NCI-H1092 (cell line): ENCODE measurements at places on chromosomes 13 and 19.

- DNase-seq = no peak
These were observed 475 bp upstream of the ZC3H4 start for GRCh38 chr19:47113850-47114651.

DNA sequence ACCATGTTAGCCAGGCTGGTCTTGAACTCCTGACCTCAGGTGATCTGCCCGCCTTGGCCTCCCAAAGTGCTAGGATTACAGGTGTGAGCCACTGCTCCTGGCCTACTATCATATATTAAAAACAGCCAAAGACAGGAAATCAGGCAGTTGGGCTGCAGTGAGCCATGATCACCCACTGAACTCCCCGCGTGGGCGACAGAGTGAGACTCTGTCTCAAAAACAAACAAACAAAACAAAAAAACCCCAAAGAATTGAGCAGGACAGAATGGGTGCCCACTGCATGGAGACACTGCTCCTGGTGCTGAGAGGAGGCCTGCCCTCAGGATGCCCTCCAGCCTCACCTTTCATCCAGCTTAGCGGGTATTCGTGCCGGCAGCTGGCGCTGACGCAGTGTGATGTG is 5.2 kb upstream of the RINL start:
- DNase-seq = no peak

DNA sequence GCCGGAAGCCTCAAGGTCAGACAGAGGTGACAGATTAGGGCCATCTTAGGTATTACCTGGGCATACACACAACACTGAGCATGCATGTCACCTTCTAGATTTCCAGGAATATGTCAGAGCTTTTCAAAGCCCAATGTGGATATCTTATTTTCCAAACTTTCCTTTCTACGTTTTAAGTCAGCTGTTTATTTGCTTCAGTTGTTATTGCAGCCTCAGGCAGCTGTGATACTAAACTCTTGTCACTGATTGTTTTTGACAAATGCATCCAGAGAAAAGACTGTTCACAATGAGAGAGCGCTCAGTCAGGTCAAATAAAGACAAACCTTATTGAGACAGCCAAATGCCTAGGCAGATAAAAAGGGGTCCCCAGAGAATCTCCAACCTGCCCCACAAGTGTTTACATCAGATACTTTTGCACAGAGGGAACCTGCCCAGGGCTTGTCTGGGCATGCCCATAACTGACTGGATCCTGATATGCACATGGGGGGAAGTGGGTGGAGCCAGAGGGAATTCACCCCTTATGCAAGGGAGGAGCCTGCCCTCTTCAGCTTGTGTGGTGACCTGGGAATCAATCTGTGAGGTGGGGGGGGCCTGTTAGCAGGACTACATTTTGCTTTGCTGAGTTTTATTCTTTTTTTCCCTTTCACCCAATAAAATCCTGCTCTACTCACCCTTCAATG is 28.5 kb downstream of the MED4 start:
- DNase-seq = no peak

DNA sequence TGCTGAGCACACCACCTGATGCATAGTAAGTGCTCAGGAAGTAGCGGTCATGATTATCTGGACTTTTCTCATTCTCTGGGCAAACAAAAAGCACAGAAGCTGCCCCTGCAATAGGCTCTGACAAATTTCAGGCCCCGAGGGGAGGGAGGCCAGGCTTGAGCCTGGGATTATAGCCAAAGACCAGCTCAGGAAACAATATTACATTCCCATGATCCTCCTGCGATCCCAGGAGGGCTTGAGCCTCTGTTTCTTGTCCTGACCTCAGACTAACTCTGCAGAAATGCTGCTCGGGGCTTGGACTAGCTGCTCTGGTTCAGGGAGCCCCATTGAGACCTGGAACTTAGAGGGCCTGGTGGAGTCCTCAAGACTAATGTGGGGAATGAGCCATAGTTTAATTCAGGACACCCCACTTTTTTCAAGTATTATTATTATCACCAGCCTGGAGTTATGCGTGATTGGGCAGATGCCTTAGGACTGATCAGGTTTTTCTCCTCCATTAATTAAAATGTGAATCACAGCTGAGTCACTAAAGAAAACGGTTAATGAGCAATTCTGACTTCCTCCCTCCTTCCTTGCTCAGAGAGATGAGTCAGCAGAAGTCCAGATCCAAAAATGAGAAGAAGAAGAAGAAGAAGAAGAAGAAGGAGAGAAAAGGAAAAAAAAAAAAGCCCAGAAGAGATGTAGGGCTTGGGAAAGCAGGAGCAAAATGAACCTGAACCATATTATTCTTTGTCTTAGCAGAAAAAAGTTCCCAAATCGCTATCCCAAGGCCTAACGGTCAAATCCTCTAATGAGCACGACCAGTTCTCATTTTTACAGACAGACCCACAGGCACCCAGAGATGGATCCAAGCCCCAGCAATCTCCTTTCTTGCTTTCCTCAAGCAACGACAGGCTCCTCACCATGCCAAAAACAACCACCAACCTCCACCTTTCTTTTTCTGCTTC is 107.2 kb downstream of the CACNA1A start:
- DNase-seq = no peak

DNA sequence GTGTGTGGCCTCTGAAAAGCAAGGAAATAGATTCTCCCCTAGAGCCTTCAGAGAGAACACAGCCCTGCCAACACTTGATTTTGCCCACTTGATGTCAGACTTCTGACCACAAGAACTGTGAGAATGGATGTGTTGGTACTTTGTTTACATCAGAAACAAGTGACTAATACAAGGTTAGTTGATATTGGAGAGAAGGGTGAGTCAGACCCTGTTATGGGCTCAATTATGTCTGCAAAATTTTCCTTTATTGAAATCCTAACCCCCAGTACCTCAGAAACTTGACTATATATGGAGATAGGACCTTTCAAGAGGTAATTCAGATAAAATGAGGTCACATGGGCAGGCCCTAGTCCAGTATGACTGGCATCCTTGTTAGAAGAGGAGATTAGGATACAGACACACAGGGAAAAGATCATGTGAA is 226.7 kb downstream of the RFC3 start:
- no peak for DNase-seq

DNA sequence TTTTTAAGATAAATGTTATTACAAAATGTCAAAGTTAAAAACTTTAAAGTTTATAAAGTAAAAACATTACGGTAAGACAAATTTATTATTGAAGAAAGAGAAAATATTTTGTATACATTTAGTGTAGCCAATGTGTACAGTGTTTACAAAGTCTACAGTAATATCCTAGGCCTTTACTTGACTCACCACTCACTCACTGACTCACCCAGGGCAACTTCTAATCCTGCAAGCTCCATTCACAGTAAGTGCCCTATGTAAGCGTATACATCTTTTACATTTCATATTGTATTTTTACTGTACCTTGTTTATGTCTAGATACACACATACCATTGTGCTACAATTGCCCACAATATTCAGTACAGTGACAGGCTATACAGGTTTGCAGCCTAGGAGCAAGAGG is 448.2 kb downstream of the KCTD12 start:
- no peak for DNase-seq

DNA sequence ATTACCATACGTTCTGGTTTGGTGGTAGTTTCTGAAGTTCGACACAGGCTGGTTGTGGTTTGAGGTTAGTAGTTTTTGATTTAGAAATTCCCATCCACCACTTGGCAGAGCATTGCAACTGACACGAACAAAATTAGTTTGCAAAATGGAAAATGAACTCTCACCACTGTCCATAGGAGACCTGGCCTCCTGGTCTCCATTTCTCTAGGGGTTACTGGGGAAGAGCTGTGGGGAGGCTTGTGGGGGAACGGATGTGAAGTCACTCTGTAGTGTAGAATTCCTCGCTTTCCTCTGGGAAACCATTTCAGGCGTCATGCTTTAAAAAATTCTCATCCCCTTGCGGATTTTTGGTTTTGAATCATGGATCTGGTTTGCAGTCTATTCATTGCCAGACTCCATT is 321.5 kb upstream of the MAB21L1 start:
- DNase-seq = no peak

GRCh38 chr19:6056801-6057650 is 53.3 kb downstream of the RFX2 start:
- peak; percentile 37 for DNase-seq

DNA sequence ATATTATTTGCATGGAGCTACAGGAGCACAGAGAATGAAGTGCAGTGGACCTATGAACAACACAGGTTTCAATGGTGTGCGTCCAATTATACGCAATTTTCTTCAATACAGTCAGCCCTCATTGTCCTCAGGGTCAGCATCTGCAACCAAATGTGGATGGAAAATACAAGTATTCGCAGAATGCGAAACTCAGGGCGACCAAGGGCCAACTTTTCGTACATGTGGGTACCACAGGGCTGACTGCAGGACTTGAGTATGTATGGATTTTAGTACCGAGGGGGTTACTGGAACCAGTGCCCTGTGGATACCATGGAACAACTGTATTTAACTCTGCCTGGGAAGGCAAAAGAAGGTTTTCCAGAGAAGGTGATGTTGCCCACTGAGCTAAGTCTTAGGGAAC is 10.2 kb downstream of the LCP1 start:
- DNase-seq = no peak

GRCh38 chr19:18493440-18494266 is 28.2 kb downstream of the ELL start:
- DNase-seq = no peak

GRCh38 chr13:29749401-29750182 is 100.8 kb downstream of the UBL3 start:
- DNase-seq = no peak

- no peak for DNase-seq
These were observed 706.5 kb upstream of the MIR17HG start for GRCh38 chr13:90640976-90641375.

GRCh38 chr19:52115526-52116053 is 20.0 kb upstream of the ZNF841 start:
- no peak for DNase-seq

DNA sequence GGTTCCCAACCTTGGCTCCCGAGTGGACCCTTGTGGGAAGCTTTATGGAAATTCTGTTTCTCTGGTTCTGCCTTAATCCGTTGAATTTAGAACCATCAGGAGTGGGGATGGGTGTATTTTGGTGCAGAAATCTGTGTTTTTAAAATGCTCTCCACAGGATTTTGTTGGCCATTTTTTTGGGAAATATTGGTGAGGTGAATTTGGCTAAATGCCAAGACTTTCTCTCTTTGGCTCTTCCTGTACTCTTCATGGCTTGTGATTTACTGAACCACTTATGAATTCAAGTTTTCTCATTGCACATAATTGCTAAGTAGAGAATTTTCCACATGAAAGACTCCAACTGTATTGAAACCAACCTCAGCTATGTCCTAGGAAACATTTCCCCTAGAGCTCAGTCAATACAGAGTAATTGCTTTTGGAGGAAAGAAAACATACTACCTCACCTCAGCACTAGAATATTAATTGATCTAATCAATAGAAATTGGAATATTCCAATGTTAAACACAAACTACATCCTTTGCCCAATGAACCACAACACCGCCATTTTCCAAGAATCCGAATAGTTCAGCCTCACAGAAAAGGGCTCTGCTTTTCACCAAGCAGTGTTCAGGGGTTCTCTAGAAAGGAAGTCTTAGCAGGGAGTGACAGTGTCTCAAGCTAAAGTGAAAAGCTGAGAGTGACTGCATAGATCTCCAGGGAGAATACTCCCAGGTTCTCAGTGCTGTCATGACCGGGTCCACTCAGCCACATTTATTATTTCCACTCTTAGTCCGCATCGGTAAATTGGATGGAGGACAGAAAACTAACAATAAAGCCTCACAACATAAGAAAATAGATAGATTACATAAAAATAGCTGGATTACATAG is 60.3 kb downstream of the ERCC5 start:
- no peak for DNase-seq

DNA sequence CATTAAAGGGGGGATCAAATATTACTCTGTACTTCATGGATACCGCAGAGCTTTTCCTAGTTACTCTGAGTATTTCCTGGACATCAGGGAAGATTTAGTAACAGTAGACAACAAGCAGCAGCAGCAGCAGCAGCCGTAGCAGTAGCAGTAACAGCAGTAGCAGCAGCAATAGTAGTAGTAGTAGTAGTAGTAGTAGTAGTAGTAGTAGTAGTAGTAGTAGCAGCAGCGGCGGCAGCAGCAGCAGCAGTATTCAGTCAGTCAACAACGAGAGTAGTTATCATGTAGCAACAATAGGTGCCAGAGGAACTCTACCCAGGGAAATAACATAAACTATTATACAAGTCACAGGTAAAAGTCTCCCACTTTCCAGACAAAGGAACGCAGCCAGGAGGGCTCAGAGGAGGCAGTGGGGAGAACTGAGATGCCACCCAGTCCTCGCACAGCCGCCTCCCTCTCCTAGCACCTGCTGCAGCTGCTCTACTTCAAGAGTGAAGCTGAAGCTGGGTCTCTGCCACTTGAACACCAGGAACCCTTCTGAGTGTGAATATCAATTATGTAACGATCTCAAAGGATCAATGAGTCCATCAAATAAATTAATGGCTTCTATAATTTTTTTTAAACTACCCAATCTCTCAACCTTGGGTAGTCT is 1.3 kb upstream of the DOCK9 start:
- no peak for DNase-seq

GRCh38 chr19:33063356-33063752 is 1.3 kb downstream of the RHPN2 start:
- no peak for DNase-seq

DNA sequence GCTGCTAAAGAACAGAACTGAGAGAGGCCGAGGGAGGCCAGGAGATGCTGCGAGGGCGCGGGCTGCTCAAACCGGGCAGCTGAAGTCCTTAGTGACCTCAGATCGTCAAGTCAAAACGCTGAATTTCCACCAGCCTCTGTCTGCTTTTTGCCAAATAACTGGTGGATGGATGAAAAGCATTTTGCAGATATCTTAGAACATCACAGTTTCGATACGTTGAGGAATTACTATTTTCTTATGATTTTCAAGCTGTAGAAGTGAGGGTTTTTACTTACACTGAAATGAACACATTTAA is 2.0 kb downstream of the GPC6 start:
- DNase-seq = no peak

- no peak for DNase-seq
These were observed 3.3 kb downstream of the ICAM5 start for GRCh38 chr19:10292789-10293636.

GRCh38 chr13:111215081-111216047 is 100.3 kb downstream of the ARHGEF7 start:
- DNase-seq = peak; percentile 58

DNA sequence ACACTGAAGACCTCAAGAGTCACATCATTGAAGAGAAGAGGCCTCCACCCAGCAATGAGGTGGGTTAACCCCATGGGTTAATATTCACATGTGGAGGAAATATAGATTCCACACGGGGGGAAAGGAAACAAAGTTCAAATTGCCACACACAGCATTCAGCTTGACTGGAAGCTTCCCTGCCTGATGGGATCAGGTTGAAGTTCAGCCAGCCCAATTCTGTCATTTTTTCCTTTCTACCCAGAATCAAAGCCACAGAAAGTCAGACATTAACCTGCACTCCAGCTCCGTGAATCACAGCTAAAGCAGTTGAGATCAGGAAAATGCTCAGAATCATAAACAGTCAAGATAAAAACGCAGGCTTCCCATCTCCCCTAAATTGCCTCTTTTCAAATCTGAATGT is 208.7 kb upstream of the OBI1 start:
- DNase-seq = no peak

DNA sequence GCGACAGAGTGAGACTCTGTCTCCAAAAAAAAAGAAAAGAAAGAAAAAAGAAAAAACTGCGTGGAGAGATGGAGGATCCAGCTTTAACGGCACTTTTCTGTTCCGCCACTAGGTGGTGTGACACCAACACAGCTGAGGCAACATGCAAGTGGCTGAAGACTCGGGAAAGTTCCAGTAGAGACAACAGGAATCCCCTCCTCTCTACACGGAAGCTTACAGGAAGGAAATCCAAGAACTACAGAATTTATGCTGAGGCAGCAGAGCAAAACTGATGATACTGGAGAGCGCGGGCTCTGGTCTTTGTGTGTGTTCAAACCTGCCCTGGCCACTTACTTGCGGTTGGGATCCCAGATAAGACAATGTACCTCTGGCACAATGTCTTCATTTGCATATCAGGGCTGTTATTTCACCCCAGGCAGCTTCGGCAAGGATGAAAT is 9.9 kb downstream of the RANBP3 start:
- peak; percentile 27 for DNase-seq
